ENCODE measurements at places on chromosomes 3 and 15. TPM values are rescaled to one million over a fixed set of nuclear protein-coding genes. Genes with fewer than 3 reads are reported as not detected.

The GXYLT2 gene
- 5.9 TPM for polyA plus RNA-seq

The HYKK gene
- polyA plus RNA-seq, result 2.6 TPM

The TGM4 gene
- polyA plus RNA-seq, result 0.08 TPM

The BTD gene
- 15.2 TPM for polyA plus RNA-seq

The CAND2 gene
- 16.3 TPM for polyA plus RNA-seq

Data from spinal cord (tissue), 10 donors.